ENCODE measurements at places on chromosomes 16 and 17.

DNA sequence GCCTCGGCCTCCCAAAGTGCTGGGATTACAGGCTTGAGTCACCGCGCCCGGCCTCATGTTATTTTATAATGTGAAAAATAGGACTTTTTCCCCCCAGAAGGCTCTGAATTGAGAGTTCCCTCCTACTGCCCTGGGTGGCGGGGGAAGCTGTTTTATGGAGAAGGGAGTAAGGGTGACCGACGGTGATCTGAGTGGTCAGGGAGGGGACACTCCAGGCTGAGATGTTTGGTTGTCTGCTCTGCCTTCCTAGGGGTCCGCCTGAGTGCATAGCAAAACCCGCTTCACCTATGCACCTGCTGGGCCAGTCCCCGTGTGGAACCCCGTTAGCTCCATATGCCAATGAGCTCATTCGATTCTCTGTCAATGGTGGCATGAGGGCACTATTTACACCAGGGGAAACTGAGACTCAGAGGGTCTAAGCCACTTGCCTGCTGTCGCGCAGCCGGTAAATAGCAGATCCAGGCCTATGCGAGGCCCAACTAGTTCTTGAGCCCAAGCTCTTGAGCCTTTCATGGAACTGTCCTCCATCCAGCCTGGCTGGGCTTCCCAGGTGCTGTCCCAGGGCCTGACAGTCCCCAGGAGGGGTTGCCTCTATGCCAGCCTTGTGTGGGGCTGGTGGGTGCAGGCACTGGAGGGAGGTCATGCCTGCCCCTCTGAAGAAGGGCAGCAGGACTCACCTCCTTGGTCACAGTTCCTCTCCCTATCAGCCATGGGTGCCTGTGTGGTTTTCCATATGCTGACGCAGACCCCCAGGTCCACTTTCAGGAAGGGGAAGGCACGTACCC lies 1.7 kb upstream of the GJD3 start:
- DNase-seq = no peak

GRCh38 chr16:20791923-20792612 lies 14.2 kb downstream of the ERI2 start:
- DNase-seq = peak; percentile 13

- no peak for DNase-seq
These were observed 432.0 kb upstream of the CDH5 start for GRCh38 chr16:65934443-65934842.

DNA sequence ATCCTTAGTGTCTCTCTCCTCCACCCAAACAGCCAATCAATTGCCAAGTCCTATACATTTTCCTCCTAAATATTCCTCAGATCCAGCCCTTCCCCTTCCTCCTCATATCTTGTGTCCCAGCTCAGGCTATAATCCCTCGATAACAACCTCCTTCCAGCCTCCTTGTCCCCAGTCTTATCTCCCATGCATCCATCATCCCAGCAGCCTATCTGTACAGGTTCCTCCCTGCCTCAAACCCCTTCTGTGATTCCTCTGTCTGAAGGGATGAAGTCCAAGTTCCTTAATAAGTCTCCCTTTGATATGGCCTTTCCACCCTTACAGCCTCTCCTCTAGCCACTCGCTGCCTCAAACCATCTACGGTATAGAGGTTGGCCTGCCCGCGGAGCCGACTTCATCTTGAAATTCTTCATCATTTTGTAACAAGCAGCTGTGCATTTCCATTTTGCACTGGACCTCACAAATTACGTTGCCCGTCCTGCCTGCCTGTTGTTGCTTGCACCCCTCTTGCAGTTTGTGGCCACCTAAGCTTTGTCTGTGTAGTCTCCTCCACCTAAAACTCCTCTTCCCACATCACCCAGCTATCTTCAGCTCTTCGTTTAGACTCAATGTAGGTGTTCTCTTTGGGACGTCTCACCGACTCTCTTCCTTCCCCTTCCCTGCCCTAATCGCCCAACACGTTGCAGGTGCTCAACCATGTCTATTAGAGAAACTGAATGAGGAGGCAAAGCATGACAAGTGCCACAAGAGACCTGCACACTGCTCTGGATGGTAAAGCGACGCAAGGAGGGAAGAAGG lies 786 bp upstream of the CDK5RAP3 start:
- no peak for DNase-seq

GRCh38 chr16:65249768-65250167 lies 127.9 kb upstream of the CDH11 start:
- DNase-seq = no peak

GRCh38 chr16:19003935-19004334 lies 20.2 kb downstream of the TMC7 start:
- no peak for DNase-seq

DNA sequence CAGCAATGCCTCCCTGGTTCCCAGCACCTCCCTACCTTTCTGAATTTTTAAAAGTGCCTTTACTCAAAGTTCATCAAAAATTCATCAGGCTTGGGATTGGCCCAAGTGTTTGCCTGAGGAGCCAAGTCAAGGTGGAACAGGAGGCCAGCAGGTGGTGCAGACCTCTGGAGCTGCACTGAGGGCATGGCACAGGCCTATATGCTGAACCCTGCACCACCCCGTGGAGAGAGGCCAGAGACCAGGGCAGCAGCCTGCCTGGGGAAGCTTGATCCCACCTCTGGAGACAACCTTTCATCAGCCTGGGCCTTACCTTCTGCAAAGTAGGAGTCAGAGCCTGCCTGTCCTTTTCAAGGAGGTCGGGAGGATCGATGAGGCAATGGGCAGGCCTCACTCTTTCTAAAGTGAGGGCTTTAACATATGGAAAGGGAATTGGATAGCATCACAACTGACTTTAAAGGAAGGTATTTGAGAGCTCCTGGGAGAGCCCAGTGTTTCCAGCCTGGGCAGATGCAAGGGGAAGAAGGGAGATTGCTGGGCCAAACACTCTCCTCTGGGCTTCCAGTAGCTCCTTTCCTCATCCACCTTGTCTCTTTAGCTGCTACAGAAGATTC lies 31.8 kb upstream of the TMEM132E start:
- DNase-seq = no peak

- no peak for DNase-seq
These were observed 59.0 kb upstream of the TRAP1 start for GRCh38 chr16:3776316-3776715.

GRCh38 chr16:86638642-86639041 lies 60.3 kb downstream of the FOXL1 start:
- no peak for DNase-seq

DNA sequence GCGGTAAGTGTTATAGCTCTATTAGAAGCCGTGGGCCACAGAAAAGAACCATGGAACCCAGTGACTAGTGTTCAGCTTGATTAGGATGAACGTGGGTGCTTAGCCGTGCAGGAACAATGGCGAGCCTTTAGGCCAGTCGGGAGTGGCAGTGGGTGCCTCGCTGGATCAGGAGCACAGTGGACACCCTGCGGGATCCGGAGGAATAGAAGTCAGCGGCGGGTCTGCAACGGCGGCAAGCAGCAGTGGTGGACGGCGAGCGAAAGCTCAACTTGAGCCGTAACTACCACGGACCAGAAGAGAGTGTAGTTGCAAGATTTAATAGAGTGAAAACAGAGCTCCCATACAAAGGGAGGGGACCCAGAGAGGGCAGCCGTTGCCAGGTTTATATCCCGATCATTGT lies 37.3 kb upstream of the CDH15 start:
- DNase-seq = no peak

GRCh38 chr17:40530531-40530994 lies 29.1 kb upstream of the TNS4 start:
- DNase-seq = no peak

DNA sequence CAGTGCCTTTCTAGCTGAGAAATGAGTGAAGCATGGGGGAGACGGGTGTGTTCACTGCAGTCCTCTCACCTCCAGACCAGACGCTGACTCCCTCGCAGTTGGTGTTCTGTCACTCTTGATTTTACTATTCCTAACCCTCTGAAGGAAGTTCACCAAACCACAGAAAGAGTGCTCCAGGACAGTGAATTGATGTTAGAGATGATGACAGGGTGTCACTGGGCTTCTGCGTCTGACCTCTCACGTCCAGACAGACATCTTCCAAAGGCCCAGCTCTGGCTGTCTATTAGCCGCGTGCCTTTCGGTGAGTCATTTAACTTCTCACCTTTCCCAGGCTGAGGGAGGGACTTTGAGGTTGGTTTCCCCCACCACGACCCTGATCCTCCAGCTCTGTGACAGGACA lies 8.2 kb downstream of the CRAMP1 start:
- peak; percentile 7 for DNase-seq

DNA sequence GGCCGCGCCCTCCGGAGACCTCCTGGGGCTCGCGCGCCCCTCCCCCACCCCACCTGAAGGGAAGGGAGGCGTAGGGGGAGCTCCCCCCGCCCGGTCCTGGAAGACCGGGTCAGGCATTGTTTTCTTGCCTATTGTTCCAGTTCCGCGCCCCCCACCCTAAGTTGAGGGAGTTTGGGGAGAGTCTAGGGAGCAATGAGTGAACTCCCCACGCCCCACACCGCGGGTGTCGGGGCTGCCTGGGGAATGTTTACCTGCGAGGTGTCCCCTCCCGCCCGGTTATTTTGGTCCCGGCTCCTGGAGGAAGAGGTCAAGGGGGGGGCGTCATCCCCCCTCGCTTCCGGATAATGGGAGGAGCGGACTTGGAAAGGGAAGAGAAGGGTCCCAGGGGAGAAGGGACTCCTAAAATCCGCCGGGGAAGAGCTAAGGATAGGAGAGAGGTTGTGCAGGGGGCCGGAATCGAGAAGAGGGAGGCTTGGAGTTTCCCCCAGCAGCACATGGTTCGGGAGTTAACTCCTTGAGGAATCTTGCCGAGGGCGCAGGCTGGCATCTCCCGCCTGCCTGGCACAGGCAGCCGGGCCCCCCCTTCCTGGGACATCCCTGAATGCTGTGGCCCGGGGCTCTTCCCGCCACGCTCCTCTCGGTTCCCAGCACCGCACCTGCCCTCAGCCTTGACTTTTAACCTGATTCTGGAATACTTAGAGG lies 881 bp downstream of the MLLT6 start:
- DNase-seq = peak; percentile 52

DNA sequence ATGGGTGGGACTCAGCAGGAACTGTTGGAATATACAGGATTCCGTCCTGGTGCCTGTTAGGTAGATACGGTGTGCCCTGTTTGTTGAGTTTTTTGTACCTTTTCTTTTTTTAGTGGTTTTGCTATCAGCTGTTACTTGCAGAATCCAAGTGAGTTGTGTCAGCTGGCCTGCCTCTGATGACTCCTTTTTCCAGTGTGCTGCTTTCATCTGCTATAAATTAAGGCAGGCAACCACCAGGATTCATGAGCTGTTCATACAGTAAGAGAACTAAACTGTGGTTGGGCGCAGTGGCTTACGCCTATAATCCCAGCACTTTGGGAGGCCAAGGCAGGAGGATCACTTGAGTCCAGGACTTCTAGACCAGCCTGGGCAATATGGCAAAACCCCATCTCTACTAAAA lies 79.9 kb downstream of the WNT3 start:
- no peak for DNase-seq

DNA sequence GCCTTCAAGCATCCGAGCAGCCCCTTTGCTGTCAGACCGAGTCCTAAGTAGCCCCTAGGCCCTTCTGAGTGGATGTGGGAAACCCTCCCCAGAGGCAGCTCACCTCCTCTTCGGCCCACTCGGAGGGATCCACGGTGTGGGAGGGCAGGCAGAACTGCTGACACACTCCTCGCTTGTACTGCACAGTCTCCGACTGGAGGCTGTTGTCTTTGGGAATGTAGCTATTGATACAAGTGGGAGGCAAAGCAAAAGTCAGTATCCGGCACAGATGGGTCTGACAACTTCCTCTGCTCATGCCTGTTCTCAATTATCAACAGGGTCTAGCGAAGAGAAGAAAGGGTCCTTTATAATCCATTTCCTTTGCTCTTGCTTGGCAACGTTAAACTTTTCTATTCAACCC lies 25.9 kb upstream of the FOXJ1 start:
- no peak for DNase-seq

GRCh38 chr16:76474048-76474447 lies 196.8 kb downstream of the CNTNAP4 start:
- no peak for DNase-seq

DNA sequence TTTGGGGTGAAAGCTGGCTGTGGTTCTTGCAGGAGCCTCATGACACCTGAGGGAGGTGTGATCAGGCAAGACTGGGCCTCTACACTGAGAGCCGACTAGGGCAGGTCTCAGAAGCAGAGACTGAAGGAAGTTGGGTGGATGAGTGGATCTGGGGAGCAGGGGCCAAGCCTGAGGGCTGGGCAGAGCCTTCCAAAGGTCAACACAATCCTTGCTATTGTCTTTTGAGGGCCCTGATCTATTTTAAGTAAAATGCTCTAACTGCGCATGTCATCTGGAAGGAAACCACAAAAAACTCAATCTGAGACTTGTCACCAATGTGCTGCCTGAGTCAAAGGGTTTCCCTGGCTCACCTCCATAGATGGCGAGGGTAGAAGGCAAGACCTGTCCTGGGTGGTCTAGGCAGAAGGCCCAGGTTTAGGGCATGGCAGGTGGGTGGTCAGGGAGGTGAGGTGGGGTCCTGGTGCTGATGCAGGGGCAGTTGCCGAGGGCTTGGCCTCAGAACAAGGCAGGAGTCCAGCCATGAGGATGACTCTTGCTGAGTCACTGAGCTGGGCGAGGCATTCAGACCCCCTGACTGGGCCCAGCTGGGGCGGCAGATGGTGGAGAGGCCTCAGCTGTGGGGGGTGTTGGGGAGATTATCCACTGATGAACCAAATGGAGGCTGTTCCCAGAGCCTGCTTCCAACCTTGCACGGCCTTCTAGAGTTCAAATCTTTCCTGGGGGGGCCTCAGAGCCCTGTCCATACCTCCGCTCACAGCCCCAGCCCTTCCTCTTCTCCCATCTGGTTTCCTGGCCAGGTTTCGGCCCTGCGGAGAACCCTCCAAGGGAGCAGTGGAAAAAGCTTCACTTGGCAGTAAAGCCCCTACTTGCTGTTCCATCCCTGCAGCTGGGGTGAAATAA lies 5.1 kb downstream of the MVP start:
- DNase-seq = peak; percentile 89

- DNase-seq = no peak
These were observed 143.9 kb downstream of the KCNJ2 start for GRCh38 chr17:70313086-70313852.

DNA sequence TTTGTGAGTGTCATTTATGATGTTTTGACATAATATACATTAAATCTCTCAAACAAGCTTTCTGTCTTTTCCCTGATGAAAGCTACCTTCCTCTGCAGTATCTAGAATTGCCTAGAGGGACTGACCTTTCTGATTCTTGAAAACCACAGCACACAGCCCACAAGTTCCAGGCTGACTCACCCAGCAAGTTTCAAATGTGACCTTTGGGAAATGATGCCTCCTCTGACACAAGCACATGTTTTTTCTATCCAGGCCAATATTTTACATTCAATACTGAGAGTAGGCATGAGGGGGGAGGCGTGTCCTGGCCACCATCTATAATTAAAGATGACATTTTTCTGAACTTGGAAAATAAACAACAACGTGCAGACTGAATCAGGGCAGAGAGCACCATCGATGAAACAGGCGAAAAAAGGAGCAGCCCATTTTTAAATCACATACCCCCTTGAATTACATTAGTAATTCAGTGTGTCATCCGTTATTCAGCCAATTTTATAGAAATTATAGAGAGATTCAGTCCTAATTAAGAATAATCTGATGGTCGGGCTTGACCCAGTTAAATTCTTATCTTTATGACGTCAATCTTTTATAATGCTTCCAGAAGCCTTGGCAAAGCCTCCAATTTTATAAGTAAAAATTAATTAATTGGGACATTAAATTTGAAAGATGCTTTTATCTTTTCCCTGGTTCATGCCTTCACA lies 292.6 kb upstream of the CDH11 start:
- DNase-seq = peak; percentile 57

- DNase-seq = no peak
These were observed 72.1 kb upstream of the TNRC6C start for GRCh38 chr17:77886387-77886728.

Measured in kidney tubule cell (primary cell).